Neural crest cell (in vitro differentiated cells): ENCODE measurements at places on chromosomes 7 and 10. TPM values are rescaled to one million over a fixed set of nuclear protein-coding genes. Genes with fewer than 3 reads are reported as not detected.

DNA sequence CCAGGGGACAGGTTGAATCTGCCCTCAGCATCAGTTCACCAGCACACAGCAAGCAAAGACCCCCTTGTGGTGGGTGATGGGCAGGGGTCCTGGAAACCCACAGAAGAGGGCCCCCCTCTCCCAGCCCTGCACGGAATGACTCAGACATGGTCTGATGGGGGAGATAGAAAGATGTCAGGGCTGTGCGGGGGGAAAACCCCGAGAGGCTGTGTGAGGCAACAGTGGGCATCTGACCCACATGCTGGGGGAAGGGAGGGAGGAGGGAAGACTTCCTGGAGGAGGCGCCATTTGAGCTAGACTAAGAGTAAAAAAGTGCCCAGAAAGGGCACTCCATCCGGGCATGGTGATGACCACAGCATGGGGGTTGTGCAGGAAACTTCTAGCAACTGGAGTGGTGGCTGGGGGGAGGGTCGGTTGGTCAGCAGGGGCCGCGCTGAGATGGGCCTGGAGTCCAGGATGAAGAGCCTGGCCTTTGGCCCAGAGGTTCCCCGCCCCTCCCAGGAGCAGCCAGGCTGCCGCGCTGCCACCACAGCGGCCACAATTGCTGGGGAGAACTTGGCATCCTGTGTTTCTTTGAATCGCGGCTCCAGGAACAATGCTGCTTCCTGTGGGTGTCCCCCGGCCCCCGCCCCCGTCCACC lies 2.5 kb downstream of the LFNG start:
- no peak for DNase-seq
- peaks cover 9% of the 10 kb centered on the region for H3K27me3 ChIP-seq
- H3K27ac ChIP-seq: peak overlapping the region; percentile 71
- H3K4me3 ChIP-seq: peak overlapping the region; percentile 87
- no peaks in the 10 kb centered on the region for H3K36me3 ChIP-seq
- peaks cover 50% of the 10 kb centered on the region for H3K4me1 ChIP-seq

GRCh38 chr7:14688208-14688607 lies 214.3 kb downstream of the DGKB start:
- peaks cover 7% of the 10 kb centered on the region for H3K4me1 ChIP-seq
- no peak overlapping the region for H3K27ac ChIP-seq
- H3K27me3 ChIP-seq: no peaks in the 10 kb centered on the region

- no peaks in the 10 kb centered on the region for H3K4me1 ChIP-seq
- no peaks in the 10 kb centered on the region for H3K36me3 ChIP-seq
- no peak for DNase-seq
- no peak overlapping the region for H3K27ac ChIP-seq
- H3K4me3 ChIP-seq: no peak overlapping the region
Measured at GRCh38 chr7:139505563-139505962, 17.9 kb upstream of the CLEC2L start.

DNA sequence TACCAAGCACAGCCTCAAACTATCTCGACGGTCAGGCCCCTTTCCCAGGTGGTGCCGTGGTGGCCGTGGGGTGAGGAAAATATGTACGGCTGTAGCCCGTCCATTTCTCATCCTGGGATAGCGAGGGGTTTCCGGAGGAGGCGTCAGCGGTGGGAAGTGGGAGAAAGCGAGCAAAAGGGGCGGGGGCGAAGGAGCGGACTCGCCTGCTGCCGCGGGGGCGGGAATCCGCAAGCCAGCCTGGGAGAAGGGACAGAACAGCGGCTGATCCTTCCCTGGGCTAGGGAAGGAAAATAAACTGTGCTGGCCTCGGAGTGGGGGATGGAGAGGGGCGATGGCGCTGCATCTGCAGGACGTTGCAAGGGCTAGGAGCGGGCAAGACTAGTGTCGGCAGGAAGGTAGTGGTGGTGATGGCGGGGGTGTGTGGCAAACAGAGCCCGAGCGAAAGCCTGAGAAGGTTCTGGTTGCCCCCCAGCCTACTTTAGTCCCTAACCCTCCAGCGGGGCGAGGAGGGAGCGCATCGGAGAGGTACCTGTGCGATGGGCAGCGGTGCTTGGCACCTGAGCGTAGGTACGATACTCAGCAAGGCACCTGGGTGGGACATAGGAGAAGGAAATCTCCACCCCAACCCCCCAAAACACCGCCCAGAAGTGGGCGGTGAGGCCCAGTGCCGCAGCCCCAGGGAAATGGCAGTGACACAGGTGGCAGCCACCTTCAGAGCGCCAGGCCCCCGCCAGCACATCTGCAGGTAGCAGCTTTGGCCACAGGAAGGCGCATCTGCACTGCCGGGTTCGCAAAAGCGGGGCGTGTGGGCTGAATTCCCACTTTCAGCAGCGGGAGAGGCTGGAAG lies 49.9 kb upstream of the STEAP1B start:
- H3K27ac ChIP-seq: no peak overlapping the region
- peak; percentile 34 for DNase-seq
- H3K4me3 ChIP-seq: peak overlapping the region; percentile 91
- peaks cover 11% of the 10 kb centered on the region for H3K4me1 ChIP-seq
- peaks cover 58% of the 10 kb centered on the region for H3K27me3 ChIP-seq
- no peaks in the 10 kb centered on the region for H3K36me3 ChIP-seq

- H3K27ac ChIP-seq: no peak overlapping the region
- H3K36me3 ChIP-seq: peaks cover 10% of the 10 kb centered on the region
- no peak for DNase-seq
- no peaks in the 10 kb centered on the region for H3K27me3 ChIP-seq
Measured at GRCh38 chr7:135467207-135467711, 42.6 kb downstream of the CNOT4 start.

GRCh38 chr7:131342864-131343442 lies 15.3 kb downstream of the MKLN1 start:
- DNase-seq: no peak
- H3K27ac ChIP-seq: no peak overlapping the region
- H3K4me3 ChIP-seq: no peak overlapping the region

DNA sequence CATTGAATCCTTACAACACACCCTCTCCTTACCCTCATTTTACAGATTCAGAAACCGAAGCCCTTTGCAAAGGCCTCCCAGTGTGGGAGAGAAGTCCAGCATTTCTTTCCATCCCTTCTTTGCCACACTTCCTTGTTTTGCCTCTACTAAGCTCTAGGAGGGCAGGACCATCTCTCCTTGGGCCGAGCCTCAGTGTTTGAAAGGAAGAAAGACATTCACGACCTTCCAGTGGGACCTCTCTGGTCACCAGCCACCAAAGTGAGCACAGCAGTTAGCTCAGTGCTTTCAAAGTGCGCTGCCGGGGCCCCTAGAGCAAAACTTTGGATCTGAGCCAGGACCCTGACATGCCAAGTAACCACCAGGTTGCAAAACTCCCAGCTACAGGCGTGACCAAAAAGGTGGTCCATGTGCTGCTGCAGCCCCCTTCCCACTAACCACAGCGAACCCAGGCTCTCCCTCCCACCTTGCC lies 12.4 kb downstream of the CTBP2 start:
- H3K27ac ChIP-seq: no peak overlapping the region
- H3K4me1 ChIP-seq: peaks cover 73% of the 10 kb centered on the region
- no peak overlapping the region for H3K4me3 ChIP-seq
- H3K27me3 ChIP-seq: no peaks in the 10 kb centered on the region
- no peak for DNase-seq

AIMP2 gene
- 44.4 and 47.6 TPM in 2 replicates for total RNA-seq

AHR gene
- total RNA-seq: 12.1 and 13.0 TPM in 2 replicates
